NCI-H226 (cell line): ENCODE measurements at places on chromosomes 7 and 10.

- no peak for DNase-seq
Observed at GRCh38 chr10:108360187-108360586, 1195.7 kb upstream of the SORCS1 start.

DNA sequence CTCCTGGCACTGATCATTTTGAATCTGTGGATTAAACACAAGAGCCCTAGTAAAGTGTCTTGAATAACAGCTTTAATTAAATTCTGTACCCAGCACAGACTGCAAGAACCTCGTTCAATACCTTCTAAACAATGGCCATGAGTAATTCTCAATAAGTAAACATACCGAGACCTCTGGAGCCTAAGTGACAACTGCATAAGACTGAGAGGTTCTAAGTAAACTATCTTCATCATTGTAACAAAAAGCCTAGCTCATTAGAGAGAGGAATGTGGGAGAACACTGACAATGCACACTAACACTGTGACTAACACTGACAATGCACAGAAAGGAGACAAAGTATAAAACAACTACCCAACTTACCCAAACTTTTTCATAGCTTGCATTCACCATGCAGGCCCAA, 117.4 kb downstream of the ELAPOR2 start:
- DNase-seq = no peak

DNA sequence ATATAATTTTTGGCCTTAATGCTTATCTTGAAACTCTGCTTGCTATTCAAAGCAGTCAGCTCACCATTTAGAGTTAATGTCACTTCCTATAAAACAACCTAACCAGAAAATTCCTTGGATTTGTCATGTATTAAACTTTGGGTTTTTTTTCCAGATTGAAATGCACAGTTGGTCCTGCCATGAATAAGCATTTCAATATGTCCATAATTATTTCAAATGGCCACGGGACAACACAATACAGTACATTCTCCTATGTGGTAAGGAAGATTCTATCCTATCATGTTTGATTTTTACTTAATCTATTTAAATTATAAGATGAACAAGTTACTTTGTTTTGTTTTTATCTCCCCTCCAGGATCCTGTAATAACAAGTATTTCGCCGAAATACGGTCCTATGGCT, 85.3 kb downstream of the MET start:
- no peak for DNase-seq

GRCh38 chr10:97782455-97783228, 10.8 kb upstream of the SFRP5 start:
- peak; percentile 35 for DNase-seq

DNA sequence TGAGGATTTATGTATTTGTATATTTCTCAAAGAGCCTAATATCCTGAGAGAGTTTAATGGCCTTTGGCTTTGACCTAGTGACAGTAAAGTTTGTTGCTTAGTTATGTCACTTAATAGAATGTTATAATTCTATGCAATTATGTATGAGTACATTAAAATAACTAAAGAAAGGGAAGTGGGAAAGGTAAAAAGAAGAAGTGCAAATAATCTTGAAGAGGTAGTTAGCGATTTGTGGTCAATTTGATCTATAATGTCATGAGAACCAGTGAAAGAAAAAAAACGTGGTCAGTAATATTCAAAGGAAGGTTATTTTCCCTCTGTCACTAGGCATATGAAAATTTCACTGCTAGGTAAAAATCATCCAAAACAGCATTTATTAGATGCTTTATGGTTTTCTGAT, 143.4 kb upstream of the LSM8 start:
- DNase-seq = no peak

GRCh38 chr10:99429517-99430095, 818 bp downstream of the GOT1 start:
- DNase-seq = no peak

DNA sequence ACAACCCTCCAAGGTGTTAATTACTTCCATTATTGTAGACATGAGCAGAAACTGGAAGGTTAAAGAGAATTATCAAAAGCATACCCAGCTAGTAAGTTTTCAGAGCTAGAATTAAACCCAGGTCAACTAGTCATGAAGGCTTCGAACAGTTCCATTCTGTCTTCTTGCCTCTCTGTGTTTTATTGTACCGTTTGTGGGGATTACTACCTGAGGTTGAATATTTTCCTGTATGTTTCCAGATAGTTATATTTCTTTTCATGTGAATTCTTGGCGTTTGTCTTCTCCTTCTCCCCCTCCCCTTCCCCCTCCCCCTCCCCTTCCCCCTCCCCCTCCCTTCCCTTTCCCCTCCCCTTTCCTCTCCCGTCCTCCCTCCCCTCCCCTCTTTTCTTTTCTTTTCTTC, 218.0 kb upstream of the GALNT17 start:
- no peak for DNase-seq

DNA sequence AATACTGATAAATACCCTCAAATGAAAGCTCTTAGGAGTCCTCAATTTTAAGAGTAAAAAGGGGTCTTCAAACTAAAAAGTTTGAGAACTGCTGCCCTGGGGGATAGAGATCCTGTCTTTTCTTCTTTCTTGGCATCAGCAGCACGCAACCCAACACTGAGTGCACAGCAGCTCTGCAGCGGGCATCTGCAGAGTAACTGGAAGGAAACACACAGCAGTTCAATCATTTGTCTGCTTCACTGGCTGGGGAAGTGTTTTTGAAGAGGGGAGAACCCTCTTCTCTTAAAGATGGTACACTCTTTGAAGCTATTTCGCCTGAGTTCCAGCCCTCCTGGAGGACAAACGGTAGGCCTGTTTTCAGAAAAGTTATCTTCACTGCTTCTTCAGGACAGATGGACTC, 193.6 kb downstream of the FGFR2 start:
- no peak for DNase-seq
